ENCODE measurements at places on chromosomes 2 and 18.

- DNase-seq: no peak
These were observed 1363.9 kb upstream of the CRIM1 start for GRCh38 chr2:34991508-34992274.

GRCh38 chr2:12278217-12278750 is 438.5 kb upstream of the TRIB2 start:
- no peak for DNase-seq

- DNase-seq: peak; percentile 41
These were observed 43.5 kb upstream of the LMAN1 start for GRCh38 chr18:59402432-59403090.

GRCh38 chr18:1993866-1994265 is 577.4 kb downstream of the METTL4 start:
- DNase-seq: no peak

GRCh38 chr2:25362434-25363145 is 20.9 kb upstream of the DNMT3A start:
- DNase-seq: no peak

DNA sequence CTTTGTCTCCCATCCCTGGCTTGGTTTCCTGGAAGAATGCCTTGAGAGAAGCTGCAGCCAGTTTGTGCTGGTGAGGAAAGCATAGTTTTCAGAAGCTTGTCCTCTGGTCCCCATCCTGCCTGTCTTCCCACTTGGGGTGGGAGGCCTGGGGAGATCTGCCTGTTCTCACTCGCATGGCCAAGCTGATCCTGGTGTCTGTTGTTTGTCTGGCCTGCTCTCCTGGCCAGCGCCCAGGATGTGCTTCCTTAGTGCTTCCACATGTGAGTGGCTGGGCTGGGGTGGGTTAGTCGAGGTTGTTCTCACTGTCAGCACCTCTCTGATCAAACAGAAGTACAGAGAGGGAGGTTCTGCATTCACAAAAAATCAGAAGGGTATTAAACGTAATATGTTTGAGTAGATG is 49.5 kb downstream of the PTPRM start:
- DNase-seq: no peak

DNA sequence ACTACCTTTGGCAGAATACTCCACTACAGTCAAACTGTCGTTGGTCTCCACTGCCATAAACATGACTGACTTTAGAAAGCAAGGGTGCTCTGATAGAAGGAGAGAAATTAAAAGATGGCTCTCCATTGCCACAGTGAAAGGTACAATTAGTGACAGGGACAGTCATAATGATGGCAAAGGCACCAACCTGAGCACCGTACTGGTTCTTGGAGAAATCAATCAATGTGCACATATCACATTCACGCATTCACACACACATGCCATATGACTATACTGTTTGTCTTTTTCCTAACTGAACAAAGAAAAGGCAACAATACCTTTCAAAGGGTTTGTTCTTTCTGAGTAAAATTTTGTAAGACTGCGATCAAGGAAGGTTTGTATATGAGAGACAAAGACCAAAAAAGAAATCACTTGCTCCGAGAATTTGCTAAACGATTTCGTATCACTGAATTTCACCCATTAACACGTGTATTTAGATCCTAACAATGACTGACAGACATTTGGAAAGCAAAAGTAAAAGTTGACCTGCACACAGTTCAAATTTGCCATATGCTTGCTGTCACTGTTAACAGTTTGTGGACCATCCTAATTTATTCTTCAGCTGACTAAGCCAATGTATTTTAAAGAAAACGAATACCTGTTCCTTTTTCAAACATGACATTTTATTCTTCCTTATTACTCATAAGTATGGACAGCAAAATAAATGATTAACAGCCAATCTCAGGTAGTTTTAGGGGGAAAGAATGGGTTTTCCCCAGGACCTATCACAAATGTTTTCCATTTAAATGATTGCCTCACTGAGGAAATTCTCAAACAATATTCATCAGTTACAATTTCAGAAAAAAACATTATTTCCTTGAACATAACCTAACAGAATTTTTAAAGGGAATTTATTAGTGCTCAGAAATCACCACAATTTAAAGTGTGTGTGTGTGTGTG is 644.4 kb downstream of the ZEB2 start:
- DNase-seq: no peak

GRCh38 chr2:71556692-71557250 is 103.4 kb downstream of the DYSF start:
- DNase-seq: no peak

DNA sequence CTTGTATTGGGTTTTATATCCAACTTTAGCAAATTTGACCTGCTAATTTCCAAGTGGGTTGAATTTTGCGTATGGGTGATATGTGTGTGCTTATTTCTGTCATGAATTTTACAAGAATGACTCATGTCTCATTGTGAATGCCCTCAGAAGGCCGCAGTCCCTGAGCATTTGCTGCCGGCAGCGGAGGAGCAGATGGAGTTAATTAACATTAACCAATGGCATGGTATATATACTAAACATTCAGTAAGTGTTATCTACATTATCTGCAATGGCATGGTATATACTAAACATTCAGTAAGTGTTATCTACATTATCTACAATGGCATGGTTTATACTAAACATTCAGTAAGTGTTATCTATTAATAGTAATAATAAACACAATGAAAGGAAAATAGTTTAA is 90.1 kb downstream of the DOK6 start:
- DNase-seq: no peak

- DNase-seq: no peak
These were observed 628 bp downstream of the SH2D6 start for GRCh38 chr2:85419009-85419675.

GRCh38 chr2:203687165-203687564 is 19.3 kb upstream of the CD28 start:
- no peak for DNase-seq

GRCh38 chr18:12246849-12247808 is 7.0 kb upstream of the CIDEA start:
- no peak for DNase-seq

- no peak for DNase-seq
These were observed 1233.2 kb upstream of the ZEB2 start for GRCh38 chr2:145753041-145753608.

DNA sequence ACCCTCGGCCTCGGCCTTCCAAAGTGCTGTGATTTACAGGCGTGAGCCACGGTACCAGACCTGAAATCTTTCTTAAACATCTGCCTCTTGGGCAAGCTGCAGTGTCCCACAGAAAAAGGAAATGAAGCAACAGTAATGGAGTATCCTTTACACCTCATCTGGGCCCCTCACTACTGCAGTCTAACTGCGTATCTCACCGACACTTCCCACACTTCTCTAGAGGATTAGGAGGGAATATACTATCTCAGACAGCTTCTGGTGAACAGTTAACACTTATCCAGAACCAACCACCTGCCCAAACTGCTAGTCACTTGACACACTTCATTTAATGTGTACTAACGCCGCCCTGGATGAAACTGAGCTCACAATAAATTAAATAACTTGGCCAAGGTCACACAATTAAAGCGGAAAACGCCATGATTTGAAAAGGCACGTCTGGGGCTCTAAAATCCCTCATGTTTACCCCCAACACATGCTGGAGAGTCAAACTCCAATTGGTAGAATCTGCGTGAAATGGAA is 993 bp downstream of the COX7A2L start:
- DNase-seq: no peak

DNA sequence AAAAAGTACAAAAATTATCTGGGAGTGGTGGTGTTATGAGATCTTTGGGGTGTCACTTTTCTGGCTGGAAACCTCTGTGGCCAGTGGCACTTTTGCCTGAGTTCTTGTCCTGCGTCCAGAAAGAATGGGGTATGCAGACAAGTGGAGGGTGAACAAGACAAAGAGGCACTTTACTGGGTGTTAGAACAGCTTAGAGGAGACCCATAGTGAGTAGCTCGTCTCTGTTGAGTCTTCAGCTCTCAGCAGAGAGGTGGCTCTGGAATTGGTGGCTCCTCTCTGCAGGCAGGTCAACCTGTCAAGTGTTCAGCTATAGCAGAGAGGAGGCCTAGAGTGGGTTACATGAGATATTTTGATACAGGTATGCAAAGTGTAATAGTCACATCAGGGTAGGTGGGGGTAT is 26.1 kb downstream of the CRYGD start:
- DNase-seq: no peak

GRCh38 chr2:27379836-27380625 is 503 bp downstream of the ZNF513 start:
- DNase-seq: no peak

- no peak for DNase-seq
These were observed 182.1 kb upstream of the SIX2 start for GRCh38 chr2:45191146-45191863.

DNA sequence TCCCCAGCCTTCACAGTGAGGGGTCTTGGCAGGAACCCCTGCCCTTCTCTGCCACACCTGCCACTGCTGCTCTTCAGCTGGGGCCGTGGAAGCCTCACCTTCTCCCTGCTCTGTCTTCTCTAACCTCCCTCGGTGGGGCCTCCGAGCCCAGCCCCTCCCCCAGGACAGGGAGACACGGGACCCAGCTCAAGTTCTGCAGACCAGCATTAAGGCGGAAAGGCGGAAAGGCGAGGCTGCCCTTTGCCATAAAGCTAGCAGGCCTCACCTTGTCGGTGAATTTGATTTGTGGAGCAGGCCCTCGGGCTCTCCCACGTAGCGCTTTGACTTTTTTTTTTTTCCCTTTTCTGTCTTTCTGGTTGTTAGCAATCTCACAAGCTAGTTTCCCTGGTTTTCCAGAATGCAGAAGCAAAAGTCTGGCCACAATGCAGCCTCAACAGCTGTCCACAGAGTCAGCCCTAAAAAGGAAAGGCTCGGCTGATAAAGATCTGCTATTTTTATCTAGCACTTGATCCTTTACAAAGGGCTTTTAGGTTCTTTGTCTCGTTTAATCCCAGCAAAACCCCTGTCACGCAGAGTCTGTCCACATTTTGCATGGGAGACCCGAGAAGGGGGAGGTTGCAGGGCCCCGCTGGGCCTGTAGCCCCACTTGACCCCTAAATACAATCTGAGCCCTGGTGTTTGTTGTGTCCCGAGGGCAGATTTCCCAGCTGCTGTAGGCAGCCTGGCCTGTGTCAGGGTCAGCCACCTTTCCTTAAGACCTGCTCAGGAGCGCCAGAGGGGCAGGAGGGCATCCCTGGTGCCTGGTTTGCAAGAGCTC is 6.0 kb downstream of the ITM2C start:
- no peak for DNase-seq

DNA sequence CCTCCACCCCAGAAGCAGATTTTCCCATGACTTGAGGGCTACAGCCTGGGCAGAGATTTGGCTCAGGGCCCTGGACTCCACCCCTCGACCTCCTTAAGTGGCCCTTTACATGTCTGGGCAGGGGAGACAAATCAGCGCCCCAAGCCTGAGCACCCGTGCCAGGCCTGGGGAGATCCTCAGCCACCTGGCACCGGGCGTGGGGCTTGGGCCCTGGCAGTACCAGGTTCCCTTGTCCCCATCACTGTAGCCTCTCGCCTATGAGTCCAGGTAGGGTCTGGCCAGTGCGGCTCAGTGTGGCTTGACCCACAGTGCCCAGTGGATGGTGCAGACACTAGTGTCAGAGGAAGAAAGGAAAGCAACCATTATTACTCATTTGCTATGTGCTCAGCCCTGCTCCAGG is 22.0 kb upstream of the DNMT3A start:
- DNase-seq: no peak

GRCh38 chr2:74378007-74378406 is 2.1 kb downstream of the DCTN1 start:
- DNase-seq: no peak

- DNase-seq: no peak
These were observed 185.5 kb upstream of the FN1 start for GRCh38 chr2:215621381-215621780.

- DNase-seq: no peak
These were observed at the start of gene MOCOS for GRCh38 chr18:36187193-36187825. TSS of gene MOCOS (plus strand) at chr18:36187497. CDS start at chr18:36187540, 43 bp downstream.

DNA sequence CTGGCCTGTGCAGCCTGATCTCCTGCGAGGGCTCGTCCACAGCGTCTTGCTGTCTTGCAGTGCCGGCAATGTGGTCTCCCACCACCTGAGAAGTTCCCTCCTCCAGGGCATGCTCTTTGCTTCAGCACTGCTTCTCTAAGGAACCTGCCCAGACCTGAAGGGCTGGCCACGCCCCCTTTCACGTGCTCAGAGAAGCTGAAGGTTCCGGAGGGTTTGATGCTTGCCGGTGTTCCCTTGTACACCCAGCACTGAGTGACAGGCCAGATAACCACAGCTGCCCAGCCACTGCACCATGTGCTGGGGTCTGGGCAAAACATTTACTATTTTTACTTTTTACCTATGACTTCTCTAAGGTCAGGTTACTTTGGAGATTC is 1.7 kb upstream of the POLR2D start:
- no peak for DNase-seq

GRCh38 chr18:36812678-36813077 is 16.1 kb downstream of the TPGS2 start:
- DNase-seq: no peak

- DNase-seq: no peak
These were observed 36.2 kb downstream of the TNS1 start for GRCh38 chr2:217966423-217967070.

DNA sequence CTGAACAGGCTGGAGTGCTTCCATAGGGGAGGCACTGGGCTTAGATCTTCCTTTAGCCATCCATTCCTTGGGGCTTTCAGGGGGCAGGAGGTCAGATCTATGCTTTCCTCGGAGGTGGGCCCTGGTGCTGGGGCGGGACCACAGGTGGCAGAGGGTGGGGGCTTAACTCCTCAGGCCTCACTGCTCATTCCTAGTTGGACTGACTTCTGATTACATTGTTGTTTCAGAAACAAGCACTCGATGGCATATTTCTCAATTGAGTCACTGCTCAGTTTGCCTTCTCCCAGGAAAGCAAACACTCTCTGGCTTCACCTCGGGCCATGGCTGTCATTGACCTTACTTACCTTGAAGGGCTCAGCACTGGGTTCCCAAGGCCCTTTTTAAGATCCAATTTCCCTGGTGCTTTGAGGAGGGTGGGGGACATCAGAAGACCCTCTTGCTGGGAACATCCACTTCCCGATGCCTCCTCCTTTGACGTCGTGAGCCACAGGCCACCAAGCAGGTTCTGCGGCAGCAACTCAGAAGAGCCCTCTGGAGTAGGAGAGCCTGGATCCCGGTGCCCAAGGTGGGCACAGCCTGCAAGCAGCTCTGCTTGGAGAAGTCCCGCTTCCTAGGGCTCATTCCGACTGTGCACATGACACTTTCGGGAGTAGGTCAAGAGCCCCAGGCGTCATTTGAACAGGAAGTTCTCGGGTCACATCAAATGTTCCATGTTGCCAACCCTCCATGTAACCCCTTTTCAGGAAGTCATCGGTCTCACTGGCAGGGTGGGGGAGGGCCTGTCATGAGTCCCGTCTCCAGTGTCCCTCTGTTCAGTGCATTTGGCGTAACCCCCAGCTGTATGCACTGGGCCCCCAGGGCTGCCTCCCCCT is 40.6 kb downstream of the SDC1 start:
- no peak for DNase-seq

GRCh38 chr2:130316596-130316995 is 26.1 kb upstream of the IMP4 start:
- no peak for DNase-seq

DNA sequence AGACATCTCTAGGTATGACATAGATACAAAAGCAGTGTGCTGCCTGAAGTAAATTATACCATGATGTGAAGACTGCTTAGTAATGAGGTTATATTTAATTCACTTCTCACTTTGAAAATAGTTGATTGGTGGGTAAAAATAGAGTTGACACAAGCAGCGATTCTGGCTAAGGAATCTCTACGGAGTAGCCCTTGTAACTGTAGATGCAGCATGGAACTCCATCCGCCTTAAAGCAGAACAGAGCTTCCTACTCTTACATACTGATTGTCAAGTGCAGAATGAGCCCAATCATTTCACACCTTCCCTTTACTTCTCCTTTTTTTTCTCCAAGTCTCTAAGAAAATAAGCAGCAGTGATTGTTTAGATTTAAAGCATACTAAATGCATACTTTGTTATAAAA is 1594.6 kb upstream of the SLC39A10 start:
- DNase-seq: no peak

Measured in smooth muscle cell of the brain vasculature (primary cell).